Stimulated activated CD4-positive, alpha-beta T cell treated with anti-CD3 and anti-CD28 coated beads, Interleukin-15, amount 100 ng/mL, for 1 hour (primary cell): ENCODE measurements at places on chromosomes 2 and 18.
A peak's percentile ranks its signal among the peaks of the same experiment; 100 is the strongest.

GRCh38 chr2:26764078-26764887, at the start of gene SLC35F6:
TSS of gene SLC35F6 (plus strand) at chr2:26764284. CDS start at chr2:26764350, 66 bp downstream.
- DNase-seq, result peak; percentile 68

GRCh38 chr2:21092308-21092869, 31.4 kb upstream of the TDRD15 start:
- DNase-seq, result no peak

- DNase-seq, result no peak
Observed at GRCh38 chr2:231803501-231804138, 17.4 kb downstream of the COPS7B start.

- no peak for DNase-seq
Observed at GRCh38 chr2:235560345-235560744, 66.5 kb downstream of the AGAP1 start.

DNA sequence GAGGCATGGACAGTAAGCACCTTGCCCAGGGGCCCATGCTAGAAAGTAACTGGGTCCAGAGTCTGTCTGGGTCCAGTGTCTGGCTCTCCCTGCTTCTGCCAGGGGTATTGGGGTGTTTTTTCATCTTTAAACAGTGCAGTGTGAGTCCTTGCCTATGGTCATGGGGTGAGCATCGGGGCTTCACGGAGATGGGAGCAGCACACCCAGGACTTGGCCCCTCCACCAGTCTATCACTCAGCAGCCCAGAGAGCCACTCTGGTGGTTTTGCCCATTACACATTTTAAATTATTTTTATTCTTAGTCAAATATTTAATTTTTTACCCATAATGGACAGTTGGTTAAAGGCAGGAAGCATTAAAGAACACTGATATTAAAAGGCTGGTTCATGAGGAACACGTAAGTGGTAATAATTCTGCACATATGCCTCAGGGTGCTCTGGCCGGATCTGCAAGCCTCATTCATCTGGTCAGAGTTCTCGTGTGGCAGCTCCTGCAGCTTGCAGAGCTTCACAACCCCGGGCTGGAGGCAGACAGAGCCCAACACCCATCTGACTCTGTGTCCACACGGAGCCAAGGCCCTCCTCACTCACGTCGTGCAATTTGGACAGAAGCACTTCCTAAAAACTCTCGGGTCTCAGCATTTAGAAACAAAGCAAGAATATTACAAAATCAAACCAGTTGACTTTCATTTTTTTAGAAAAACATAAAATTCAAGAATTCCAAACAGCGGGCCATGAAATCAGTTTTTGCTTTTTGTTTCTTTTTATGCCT, 204.1 kb downstream of the CTIF start:
- DNase-seq, result no peak

- no peak for DNase-seq
Observed at GRCh38 chr2:42390401-42390969, 29.5 kb upstream of the COX7A2L start.

- DNase-seq, result no peak
Observed at GRCh38 chr2:38237311-38237710, 139.8 kb downstream of the ATL2 start.

GRCh38 chr2:2849464-2850217, 518.6 kb upstream of the MYT1L start:
- DNase-seq, result no peak

DNA sequence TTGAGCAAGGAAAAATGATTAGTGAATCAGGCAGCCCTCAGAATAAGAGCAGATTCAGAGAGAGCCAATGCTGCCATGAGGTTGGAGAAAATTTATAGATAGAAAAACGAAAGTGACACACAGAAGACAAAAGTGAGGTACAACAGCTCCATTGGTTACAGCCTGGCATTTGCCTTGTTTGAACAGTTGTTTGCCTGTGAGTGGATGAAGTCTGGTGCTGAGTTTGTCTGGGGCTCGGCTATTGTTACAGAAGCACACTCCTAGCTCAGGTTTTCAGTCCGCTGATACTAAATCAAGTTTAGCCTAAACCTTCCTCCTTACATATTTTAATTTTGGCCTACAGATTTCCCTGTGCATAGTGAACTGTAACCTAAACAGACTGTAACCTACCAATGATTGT, 387.8 kb upstream of the RAB12 start:
- DNase-seq, result no peak

- no peak for DNase-seq
Observed at GRCh38 chr18:48817021-48817461, 133.7 kb downstream of the SMAD7 start.

DNA sequence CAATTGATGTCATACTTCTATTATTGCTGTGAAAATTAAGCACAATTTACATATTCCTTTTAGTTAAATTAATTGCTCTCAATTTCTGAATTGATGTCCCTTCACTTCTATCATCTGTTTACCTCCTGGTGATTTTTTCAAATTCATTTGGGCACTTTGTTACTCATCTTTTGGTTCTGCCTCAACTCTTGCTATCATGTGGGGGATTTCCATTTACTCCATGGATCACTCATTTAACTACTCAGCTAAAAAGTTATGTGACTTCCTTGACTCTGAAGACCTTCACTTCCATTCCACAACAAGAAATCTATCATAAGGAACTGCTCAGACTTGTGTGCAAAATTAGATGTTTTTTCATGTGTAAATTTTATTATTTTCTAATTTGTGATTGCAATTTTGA, 126.2 kb downstream of the EHBP1 start:
- DNase-seq, result no peak

DNA sequence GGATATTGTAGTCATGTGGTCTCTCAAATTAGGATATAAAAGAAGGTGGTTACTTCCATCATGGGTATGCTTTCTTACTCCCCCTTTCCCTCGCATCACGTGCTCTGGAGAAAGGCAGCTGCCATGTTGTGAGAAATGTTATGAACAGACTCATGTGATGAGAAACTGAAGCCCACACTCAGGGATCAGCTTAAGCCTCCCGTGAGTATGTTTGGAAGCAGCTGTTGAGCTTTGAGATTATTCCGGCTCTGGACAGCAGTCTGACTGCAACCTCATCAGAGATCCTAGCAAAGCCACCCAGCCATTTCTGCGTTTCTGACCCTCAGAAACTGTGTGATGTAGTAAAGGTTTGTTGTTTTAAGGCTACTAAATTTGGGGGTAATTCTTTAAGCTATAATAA, 700.1 kb downstream of the ADCYAP1 start:
- DNase-seq, result no peak
